Aorta (tissue), 5 donors: ENCODE measurements at places on chromosomes 11 and 22. TPM values are rescaled to one million over a fixed set of nuclear protein-coding genes. Genes with fewer than 3 reads are reported as not detected.

LRRN4CL gene
- polyA plus RNA-seq: 0.10 TPM

MIOX gene
- not detected for polyA plus RNA-seq

PLCB3 gene
- polyA plus RNA-seq: 16.9 TPM

MMP1 gene
- not detected for polyA plus RNA-seq

OR56A4 gene
- not detected for polyA plus RNA-seq

DNA sequence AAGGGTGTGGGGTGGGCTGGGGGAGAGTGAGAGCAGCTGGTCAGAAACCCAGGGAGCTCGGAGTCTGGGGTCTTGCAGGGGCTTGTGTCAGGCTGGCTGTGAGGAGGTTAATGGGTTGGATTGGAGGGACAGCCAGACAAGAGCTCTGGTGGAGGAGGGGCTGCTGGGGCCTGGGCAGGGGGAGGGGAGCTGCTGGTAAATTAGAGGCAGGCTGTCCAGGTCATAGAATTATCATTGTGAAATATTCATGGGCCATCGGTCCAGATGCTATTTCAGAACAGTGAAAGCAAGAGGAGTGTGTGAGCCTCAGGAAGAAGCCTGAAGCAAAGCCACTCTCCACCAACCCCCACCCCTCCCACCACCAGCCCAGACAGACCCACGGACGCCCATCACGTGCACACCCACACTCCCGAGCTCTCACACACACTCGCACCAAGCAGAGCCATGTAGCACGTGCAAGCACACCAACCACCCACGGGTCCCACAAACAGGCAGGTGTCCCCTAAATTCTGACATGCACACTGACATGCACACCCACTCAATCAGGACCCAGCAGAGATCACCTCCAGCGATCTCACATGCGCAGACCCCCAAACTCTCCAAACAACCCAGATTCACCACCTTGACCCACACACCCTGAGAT, 18.8 kb downstream of the RTN4RL2 start:
- DNase-seq: no peak

DNA sequence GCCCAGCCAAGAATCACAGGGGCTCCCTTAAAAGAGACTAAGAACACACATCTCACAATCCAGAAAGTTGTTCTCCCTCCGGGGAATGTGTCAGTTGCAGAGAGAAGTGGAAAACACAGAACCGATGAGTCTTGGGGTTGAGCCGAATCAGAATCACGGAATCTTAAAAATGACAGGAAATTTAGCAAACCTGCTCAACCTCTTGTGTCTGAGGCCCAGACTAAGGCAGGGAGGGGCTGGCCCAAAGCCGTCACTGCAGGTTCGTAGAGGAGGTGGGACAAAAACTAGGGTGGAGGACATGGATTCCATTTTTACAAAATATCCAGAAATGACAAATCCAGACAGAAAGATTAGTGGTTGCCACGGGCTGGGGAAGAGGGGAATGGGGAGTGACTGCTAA, 63.8 kb downstream of the KIAA1671 start:
- DNase-seq: no peak

GRCh38 chr11:45717526-45717925, 52.1 kb upstream of the CHST1 start:
- DNase-seq: no peak

- DNase-seq: peak; percentile 86
These were observed 242.6 kb upstream of the FAT3 start for GRCh38 chr11:91981995-91982394.

- peak; percentile 33 for DNase-seq
These were observed 9.6 kb downstream of the TRPM5 start for GRCh38 chr11:2434506-2435255.

- peak; percentile 58 for DNase-seq
These were observed 31.3 kb downstream of the ARRB1 start for GRCh38 chr11:75320046-75320618.

GRCh38 chr11:33713856-33714398, 13.3 kb upstream of the C11orf91 start:
- no peak for DNase-seq

- DNase-seq: no peak
These were observed 168.5 kb downstream of the NAV2 start for GRCh38 chr11:19881177-19881576.

DNA sequence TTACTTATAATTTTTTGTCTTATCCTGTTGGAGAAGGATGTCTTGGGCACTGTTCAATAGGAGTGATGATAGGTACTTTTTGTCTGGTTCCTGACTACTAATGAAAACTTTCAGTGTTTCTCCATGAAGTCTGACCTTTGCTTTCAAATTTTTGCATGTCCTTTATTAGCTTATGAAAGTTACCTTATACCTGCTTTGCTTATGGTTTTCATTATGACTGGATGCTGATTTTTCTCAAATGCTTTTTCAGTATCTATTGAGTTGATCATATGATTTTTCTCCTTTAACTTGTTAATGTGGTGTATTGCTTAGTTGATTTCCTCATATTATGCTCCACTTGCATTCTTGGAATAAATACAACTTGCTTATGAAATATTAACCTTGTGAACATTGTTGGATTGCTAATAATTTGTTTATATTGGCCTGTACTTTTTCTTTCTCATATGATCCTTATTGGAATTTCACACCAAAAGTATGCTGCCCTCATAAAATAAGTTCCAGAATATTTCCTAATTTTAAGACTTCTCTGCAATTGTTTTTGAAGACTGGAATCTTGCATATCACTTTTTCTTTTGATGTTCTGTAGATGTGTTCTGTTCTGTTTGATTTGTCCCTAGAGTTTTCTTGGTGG, 85.0 kb upstream of the SC5D start:
- DNase-seq: no peak
